Activated naive CD4-positive, alpha-beta T cell treated with anti-CD3 and anti-CD28 coated beads, Interleukin-2, amount 50 U/mL, for 72 hours (primary cell): ENCODE measurements at places on chromosomes 11 and 22. TPM values are rescaled to one million over a fixed set of nuclear protein-coding genes. Genes with fewer than 3 reads are reported as not detected.

OR4S2 gene
- not detected for total RNA-seq

OR10A6 gene
- not detected for total RNA-seq

FOLR1 gene
- total RNA-seq: not detected

MTA2 gene
- 180 TPM for total RNA-seq

PARVG gene
- total RNA-seq: 85.1 TPM

KCNE3 gene
- total RNA-seq: not detected

OR2AG1 gene
- not detected for total RNA-seq

OR51E2 gene
- total RNA-seq: not detected

TTC36 gene
- 0.52 TPM for total RNA-seq

APOL1 gene
- total RNA-seq: 40.5 TPM

VWCE gene
- 19.6 TPM for total RNA-seq

SNX15 gene
- 14.5 TPM for total RNA-seq

ELFN2 gene
- total RNA-seq: 2.0 TPM

HRAS gene
- 38.6 TPM for total RNA-seq

MAPK8IP2 gene
- total RNA-seq: 0.27 TPM

FXYD6 gene
- not detected for total RNA-seq

JAM3 gene
- total RNA-seq: 0.98 TPM

TRPC6 gene
- not detected for total RNA-seq

NRXN2 gene
- 0.84 TPM for total RNA-seq

MS4A7 gene
- total RNA-seq: not detected

KRTAP5-8 gene
- not detected for total RNA-seq

GLB1L2 gene
- total RNA-seq: 4.9 TPM

SEPTIN5 gene
- total RNA-seq: 0.41 TPM

CHCHD10 gene
- total RNA-seq: 105 TPM

UBQLN3 gene
- 0.25 TPM for total RNA-seq

RNF26 gene
- 37.6 TPM for total RNA-seq
